Cortex of kidney (tissue), 1 donor: ENCODE measurements at places on chromosomes 1 and 21.

DNA sequence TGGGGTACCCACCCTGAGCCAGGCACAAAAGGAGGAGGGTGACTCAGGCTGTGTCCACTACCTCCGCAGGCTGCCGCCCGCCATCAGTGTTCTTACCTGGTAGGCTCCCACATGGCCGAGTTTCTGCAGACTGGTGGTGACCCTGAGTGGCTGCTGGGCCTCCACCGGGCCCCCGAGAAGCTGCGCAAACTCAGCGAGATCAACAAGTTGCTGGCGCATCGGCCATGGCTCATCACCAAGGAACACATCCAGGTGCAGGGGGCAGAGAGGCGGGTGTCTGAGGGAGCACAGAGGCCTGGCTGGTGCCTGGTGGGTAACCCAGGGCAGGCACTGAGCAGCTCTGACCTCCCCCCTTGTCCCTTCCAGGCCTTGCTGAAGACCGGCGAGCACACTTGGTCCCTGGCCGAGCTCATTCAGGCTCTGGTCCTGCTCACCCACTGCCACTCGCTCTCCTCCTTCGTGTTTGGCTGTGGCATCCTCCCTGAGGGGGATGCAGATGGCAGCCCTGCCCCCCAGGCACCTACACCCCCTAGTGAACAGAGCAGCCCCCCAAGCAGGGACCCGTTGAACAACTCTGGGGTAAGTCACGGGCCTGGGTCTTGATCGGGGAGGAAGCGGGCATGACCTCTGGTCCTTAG, 13.0 kb downstream of the SESN2 start:
- no peak for DNase-seq

GRCh38 chr1:248187363-248187762, 9.7 kb upstream of the OR2M3 start:
- DNase-seq: no peak

DNA sequence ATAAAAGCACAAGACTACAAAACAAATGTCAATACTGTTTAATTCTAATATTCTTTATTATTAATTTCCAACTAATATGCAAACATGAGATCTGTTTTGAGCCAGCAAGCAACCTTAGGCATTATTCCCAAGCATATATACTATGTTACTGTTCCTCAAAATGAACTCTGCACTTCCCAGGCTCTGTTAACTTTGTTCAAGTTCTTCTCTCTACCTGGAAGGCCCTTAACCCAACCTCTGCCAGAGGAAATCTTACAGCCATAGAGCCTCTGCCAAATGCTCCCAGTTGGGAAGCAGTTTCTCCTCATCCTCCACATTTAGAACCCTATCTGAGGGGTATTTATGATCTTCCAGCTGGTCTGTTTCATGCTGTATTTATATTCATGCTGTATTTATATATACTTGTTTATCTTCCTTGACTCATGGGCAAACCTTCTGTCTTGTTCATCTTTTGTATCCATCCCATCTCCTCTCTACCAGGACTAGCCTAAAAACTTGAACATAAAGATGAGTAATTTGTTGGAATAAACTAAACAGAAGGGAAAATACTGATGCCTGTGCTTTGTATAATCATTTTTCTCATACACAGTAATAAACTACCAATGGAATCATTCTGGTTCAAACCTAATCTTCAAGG, 5.3 kb downstream of the IVNS1ABP start:
- DNase-seq: no peak

DNA sequence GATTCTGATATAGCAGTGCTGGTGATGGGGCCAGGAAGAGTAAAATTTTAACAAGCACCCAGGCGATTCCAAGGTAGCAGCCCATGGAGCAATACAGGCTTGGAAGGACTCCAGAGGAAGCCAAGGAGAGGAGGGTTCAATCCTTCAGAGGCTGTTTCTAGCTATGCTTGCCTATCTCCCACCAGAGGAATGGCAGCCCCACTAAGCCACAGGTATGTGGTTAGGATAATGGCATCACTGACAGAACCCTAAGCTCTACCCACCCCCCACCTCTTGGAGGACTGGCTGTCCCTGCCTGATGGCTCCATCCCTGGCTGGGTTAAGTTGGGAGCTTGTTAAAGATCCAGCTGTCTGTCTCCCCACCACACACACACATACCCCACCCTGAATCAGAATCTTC, 19.3 kb upstream of the PTAFR start:
- no peak for DNase-seq
